ENCODE measurements at places on chromosomes 12 and 14.

DNA sequence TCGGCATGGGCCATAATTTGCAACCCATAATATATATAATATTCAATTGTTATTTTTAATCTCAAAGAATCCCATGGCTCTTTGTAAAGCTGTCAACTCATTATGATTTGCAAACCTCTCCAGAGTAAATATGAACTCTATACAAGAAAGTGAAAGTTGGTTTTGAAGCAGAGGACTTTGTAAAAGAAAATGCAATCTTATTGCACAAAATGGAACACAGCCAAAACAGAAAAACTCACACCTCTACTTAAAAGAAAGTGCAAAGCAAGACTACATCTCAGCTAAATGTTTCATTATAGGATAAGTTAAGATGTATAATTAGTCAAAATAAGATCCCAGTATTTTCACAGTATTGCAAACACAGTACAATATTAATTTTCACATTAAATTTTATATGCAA, 111.2 kb upstream of the FLRT2 start:
- DNase-seq, result no peak

DNA sequence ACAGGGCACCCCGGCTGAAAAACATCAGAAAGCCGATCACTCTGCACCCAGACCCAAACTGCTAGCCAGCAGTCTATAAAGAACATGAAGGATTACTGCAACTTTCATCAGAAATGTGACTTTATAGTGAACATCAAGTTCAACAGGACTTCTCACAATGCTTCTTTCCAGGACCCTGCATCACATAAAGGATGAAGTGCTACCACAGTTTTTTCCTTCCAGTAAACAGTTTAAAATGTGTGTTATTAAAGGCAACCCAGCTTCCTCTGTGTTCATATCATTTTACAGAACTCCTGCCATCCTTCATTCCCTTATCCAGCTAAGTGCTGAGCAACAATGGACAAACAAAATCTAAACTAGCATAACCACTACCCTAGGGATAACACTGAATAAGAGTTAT, 280.3 kb upstream of the DIO2 start:
- no peak for DNase-seq

GRCh38 chr12:85784096-85784720, 52.0 kb downstream of the RASSF9 start:
- DNase-seq, result no peak

GRCh38 chr14:81516986-81517797, 16.5 kb downstream of the SEL1L start:
- DNase-seq, result no peak

DNA sequence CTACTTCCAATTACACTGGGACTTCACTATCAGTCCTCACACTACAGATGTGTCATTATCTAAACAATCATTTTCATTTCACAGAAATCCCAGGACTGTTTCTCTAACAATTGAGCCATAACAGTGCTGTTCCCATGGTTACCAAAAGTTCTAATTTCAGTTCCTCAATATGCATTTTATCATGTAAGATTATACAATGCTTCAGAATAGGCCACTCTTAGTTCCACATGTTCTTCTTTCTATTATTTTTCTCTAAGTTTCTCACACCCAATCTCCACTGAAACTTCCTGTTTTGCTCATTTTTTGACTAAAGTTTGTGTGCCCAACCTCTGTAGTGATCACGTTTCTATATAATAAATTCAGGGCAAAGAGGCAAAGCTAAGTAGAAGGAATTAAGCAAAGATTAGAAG, 185.8 kb downstream of the DUSP6 start:
- DNase-seq, result no peak

DNA sequence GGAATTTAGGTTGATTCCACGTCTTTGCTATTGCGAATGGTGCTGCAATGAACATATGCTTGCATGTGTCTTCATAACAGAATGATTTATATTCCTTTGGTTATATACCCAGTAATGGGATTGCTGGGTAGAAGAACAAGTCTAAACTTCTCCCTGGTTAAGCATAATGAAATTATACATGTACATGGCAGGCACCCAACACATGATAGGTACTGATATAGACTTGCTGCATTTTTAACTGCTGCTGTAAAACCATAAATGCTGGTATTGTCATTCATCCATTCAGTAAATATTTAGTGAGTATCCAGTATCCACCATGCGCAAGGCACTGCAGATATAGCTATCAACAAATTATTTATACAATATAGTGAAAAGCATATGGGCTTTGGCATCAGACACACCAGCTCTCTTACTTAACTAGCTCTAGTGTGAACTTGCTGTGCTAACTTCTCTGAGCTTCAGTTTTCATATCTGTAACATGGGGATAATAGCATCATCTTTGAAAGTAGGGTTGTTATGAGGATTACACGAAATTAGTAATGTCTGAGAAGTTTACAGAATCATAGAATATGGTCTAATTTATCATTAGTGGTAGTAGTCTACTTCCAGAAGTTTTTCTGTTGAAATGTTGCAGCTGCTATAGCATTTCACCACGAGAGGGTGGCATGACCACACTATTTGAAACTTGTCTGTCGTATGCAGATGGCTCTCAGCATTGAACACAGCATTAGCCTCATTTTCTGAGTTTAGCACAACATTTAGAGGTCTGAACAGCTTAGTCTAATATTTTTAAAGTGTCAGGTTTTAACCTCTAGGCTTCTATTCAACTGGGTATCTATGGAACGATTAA, 32.0 kb upstream of the SEL1L start:
- no peak for DNase-seq

DNA sequence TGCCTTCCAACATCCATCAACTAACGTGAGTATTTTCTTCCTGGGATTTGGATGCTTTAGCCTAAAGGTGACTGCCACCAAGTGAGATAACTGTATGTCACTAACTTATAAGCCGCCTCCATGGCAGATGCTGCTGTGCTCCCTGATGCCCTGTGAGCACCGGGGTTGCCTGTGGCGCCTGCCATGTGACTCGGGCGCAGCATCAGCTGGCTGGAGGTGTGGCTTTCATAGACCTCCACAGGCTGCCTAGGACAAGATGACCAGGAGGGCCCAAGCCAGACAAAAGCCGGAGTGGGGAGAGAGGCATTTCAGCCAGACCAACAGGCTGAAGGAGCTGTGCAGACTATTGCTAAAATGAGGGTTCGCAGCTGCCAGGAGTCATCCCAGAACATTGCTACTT, 55.7 kb downstream of the ANAPC7 start:
- DNase-seq, result no peak

GRCh38 chr14:57392830-57393229, 2.4 kb downstream of the NAA30 start:
- DNase-seq, result no peak

DNA sequence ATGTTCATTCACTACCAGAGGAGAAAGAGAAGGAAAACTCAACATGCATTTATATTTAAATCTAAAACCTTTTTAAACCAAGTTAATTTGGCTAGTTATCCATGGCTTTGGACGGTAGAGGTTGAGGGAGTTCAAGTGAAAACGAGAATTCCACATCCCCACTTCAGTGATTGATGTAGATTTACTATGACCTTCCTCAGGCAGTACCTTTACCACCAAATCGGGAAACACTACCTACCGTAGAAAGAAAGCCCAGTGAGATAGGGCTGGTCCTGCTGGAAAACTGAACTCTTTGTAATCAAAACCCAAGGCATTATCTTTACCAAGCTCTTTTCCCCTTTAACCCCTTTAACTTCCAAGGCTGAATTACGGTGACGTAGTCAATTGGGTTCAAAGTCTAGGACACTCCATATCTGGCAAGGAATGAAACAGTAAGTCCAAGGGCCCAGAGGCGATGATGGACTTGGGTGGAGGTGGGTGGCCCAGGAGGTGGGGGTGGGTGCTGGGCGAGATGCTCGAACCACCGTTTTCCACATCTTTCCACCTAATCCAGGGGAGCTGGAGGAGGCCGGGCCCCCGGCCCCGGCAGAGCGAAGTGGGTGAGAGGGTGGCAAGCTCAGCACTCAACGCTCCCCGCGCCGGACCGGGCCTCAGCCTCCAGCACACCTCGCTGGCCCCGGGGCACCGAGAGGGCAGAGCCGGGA, 618 bp downstream of the SEC23A start:
- no peak for DNase-seq
